Skin of body (tissue), 3 donors: ENCODE measurements at places on chromosomes 5 and 9. TPM values are rescaled to one million over a fixed set of nuclear protein-coding genes. Genes with fewer than 3 reads are reported as not detected.

DNA sequence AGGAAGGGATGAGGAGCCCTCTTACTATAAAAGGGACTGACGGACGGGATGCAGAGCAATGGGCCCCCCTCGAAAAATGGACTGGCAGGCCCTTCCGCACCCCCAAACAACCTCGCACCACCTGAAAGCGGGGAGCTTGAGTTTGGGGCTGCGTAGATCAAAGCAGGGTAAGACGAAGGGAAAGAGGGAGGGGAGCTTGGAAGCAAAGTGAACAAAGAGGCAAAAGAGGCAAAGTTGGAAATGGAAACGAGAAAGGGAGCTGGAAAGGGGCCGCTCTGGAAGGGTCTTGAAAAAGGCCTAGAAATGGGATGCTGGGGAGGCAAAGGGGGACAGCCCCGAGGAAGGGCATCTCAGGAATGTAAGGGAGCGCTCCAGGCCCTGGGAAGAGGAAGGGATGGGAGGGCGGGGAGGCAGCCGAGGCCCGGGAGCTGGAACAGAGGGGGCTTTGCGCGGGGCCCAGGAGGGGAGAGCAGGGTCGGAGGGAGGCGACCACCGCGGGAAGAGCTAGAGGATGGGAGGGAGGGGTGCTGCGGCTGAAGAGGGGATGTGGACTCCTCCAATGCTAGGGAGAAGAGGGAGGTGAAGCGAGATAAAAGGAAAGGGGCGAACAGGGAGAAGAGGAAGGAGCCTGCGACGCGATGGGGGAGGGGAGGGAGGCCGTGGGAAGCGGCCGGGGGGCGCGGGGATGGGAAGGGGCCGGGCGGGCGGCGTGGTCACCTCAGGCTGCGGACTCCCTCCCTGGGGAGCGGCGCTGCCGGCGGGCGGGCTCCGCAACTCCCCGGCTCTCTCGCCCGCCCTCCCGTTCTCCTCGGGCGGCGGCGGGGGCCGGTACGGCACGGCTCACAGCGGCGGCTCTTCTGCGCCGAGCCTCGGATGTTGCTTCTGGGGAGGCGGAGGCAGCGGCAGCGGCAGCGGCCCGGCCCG, 577 bp downstream of the RNF145 start:
- DNase-seq, result peak; percentile 24

The JAKMIP2 gene
- total RNA-seq, result 0.49 TPM

The IL5 gene
- total RNA-seq, result not detected

The SAPCD2 gene
- 5.8 TPM for total RNA-seq

DNA sequence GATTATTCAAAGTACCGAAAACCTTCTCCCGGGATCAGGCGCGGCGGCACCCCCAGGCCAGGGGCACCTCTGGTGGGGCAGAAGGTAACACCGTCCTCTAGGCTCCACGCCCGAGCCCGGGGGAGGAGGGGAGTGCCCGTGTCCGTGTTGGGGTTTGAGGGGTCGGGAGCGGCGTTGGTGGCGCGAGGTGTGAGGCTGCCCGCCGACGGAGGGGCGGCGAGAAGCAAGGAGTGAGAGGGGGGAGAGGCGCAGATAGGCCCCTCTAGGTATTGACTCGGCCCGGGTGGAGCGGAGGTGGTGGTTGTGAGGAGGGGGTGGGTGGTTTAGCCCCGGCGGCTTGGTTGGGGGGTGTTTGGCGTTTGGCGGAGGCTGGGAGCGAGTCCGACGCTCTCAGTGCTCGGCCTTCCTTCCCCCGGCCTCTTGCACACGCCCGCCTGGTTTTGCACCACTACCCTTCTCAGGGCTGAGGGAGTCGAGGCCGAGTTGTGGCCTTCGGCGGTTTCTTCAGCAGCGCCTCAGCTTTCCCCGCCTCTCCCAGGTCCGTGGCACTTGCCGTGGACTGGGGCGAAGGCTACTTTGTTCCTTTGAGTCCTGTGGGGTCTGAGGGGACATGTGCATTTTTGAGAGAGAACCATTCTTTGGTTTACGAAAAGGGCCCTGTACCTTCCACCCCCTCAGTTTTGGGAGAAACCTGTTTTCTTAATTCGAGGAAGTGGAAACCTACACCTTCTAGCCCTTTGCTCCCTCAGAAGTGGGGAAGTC, 450 bp downstream of the GPBP1 start:
- DNase-seq, result no peak

- DNase-seq, result no peak
These were observed 116.0 kb downstream of the TENT4A start for GRCh38 chr5:6829150-6829784.

DNA sequence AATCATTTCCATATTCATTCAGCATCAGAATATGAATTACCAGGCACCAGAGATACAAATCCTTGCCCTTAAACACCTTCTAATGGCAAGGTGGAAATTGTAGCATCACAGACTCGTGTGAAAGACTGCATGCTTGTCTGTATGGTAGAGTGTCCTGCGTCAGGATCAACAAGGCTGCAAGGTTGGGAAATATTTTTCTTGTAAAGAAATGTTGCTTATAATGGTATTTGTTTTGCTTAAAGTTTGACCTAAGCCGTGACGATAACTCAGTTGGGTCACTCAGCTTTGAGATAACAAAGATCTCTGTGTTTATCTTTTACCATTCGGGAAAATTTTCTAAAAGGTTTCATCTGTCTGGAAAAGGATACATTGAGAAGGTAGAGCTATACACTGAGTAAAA, 87.6 kb downstream of the BASP1 start:
- no peak for DNase-seq

DNA sequence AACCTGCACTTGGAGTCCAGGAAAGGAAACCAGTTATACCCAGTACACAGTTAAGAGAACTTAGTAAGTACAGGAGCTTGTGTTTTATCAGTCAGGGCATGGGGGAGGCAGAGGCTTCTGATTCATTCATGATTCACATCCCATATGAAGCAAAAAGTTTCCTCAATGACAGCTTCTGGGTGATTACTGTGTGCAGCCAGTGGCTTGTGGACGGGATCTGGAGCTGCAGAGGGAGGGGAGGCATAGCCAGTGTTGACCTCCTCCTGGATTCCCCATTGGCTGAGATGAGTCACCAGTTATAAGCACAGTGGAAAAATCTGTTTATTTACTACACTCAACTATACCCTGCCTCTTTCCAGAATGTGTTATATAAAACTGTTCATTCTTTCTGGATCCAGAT, 17.7 kb downstream of the IL31RA start:
- DNase-seq, result no peak

The SLIT3 gene
- 42.4 TPM for total RNA-seq

- DNase-seq, result no peak
These were observed 54.4 kb downstream of the KCNN2 start for GRCh38 chr5:114416254-114416653.

The EGFL7 gene
- total RNA-seq, result 29.0 TPM

The GABRA1 gene
- total RNA-seq, result not detected

DNA sequence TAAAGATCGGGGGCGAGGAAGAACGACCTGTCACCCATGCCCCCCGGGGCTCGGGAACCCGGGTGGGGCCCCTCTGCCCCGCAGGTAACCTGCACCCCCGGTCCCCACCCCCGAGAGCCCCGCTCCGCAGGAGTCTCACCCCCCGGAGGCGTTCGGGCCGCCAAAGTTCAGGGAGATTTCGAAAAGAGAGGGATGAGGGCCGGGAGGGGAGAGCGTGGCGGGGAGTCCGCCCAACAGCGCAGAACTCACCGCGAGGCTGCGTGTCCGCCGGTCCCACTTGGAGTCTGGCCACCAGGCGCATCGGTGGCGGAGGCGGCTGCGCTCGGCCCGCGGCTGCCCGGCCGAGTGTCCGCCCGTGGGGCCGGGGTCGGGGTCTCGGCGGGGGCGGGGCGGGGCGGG, at the start of gene PHF19:
PHF19 (minus strand) TSS at position 347 of the 399 bp plus-strand sequence. CDS start 2,447 bp downstream, outside the sequence.
- DNase-seq, result no peak

DNA sequence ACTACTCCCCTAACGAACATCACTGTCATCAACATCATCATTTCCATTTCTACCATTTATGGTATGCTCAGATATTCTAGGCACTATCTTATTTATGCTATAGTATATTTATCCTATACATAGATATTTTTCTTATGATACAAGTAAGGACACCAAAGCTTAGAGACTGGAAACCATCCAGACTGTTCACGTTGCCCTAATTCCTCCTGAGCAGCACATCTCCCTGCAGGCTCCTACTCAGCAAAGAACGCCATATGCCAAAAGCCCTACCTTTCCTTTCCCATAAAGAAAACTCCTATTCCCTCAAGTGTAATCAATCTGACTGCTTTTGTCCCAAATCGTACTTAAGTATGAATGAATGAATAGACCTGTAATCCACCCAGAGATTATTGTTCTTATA, 247.0 kb downstream of the PRELID2 start:
- DNase-seq, result no peak

The STK32A gene
- 5.0 TPM for total RNA-seq

GRCh38 chr9:99680191-99680590, 141.5 kb upstream of the NR4A3 start:
- DNase-seq, result no peak

GRCh38 chr9:110874963-110875674, 163.2 kb downstream of the LPAR1 start:
- no peak for DNase-seq

DNA sequence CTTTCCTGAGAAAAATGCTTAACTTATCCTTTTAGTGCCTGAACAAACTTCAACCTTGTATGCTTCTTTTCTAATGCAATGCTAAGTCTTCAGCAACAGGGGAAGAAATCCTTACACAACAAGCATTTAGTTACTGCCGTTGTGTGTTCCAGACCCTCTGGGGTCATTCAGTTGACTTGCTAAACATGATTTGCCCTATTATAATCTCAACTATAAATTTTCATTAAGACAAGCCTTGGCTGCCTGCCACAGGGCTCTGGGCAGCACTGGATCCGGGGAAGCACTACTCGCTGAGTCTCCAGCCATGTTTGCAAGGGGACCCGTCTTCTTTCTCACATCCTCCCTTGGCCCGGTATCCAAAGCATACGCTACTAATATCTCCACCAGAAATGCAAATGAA, 58.1 kb downstream of the PTCH1 start:
- no peak for DNase-seq

The RUSC2 gene
- 11.2 TPM for total RNA-seq

The SARDH gene
- 2.6 TPM for total RNA-seq

The SLC6A3 gene
- total RNA-seq, result not detected

The ARHGEF39 gene
- total RNA-seq, result 2.4 TPM

The CIZ1 gene
- 24.4 TPM for total RNA-seq

The TPPP gene
- 1.1 TPM for total RNA-seq

The PCDHAC2 gene
- 3.0 TPM for total RNA-seq

The PPIC gene
- 25.5 TPM for total RNA-seq

The SLC34A1 gene
- not detected for total RNA-seq

The BNC2 gene
- total RNA-seq, result 30.8 TPM

- DNase-seq, result no peak
These were observed 127.3 kb upstream of the BOD1 start for GRCh38 chr5:173743641-173744343.

DNA sequence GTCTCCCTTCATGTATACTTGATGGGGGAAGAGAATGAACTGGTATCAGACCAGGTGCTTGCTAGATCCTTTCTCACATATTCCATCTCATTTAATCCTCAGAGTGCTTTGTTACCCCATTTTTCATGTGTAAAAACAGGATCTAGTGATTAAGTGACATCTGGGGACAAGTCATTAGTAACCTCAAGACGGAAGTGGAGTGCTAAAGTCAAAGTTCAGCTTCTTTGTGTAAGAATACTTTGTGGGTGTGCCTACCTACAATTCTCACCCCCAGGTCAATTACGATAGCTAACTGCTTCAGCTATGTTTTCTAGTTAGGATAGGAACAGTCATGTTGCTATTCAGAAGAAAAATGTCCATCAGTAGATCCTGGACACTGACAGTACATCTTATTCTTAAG, 3.1 kb upstream of the FAM120AOS start:
- no peak for DNase-seq

DNA sequence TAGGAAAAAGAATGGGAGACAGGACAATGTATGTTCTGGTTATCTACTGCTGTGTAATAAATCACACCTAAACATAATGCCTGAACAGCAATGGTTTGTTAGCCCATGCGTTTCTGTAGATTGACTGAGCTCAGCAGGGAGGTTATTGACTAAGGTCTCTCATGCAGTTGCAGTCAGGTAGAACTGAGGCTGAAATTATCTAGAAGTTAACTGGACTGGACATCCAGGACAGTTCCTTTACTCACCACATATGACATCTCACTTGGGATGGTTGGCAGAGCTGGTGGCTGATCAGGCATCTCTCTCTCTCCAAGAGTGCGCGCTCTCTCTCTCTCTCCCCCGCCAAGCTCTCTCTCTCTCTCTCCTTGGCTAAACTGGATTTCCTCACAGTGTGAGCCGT, 8.9 kb upstream of the FOXB2 start:
- DNase-seq, result no peak

DNA sequence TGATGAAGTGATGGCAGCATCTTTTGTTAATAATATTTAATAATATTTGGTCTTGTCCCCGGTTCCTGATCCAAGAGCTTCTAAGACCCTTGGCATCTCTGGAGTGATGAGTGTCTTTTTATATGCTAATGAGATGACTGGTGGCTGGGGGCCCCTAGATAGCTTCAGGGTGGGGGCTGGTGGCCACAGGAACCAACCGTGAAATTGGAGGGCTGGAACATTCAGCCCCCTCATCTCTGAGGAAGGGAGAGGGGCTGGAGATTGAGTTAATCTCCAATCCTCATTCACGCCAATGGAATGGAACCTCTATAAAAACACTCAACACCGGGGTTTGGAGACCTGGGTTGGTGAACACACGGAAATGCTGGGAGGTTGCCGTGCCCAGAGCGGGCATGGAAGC, 78.2 kb upstream of the RAPGEF1 start:
- no peak for DNase-seq

DNA sequence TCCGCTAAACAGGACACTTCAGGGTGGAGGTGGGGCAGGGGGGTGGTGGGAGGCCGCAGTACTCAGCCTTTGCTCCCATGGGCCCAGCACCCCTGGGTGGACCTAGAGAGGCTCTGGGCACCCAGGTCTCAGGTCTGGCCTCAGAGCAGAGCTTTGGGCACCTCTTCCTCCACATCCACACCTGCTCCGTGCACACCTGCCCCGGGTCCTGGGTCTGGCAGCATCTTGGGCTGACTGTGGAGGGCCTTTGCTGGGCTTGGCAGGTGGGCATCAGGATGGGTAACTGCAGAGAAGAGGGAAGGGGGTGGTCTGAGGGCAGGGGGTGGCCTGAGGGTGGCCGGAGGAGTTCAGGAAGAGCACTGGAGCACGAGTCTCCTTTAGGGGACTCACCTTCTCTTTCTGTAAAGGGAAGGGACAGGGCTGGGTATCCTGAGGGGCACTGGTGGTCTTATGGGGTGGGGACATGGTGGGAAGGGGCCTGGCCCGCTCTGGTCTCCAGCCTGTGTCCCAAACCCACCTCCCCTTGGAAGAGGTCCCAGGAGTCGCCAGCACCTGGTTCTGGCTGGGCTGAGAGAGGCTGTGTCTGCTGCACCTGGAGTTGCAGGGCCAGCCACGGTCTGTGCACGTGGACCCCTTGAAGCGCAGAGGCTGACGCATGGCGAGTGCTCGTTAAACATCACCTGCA, 106.7 kb upstream of the IER5L start:
- no peak for DNase-seq

The AK8 gene
- total RNA-seq, result 1.1 TPM

DNA sequence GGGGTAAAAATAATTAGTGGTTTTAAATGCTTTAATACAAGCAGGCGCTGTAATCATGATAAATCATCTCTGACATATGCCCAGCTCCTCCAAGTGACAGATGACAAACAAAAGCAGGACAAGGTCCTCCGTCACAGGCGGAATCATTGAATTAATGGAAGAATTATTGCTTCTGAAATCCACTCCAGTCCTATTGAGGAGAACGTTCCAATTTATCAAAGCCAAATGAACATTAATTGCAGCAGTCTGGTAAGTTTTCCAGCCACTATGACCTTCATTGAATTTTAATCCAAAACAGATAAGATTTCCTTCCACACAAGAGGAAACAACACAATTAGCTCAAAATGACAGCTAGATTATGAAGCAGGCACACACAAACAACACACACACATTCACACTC, 136.8 kb downstream of the ASTN2 start:
- no peak for DNase-seq
